ENCODE measurements at places on chromosomes 13 and 19.
A peak's percentile ranks its signal among the peaks of the same experiment; 100 is the strongest.

- DNase-seq = no peak
Measured at GRCh38 chr13:33862016-33862415, 44.1 kb downstream of the RFC3 start.

DNA sequence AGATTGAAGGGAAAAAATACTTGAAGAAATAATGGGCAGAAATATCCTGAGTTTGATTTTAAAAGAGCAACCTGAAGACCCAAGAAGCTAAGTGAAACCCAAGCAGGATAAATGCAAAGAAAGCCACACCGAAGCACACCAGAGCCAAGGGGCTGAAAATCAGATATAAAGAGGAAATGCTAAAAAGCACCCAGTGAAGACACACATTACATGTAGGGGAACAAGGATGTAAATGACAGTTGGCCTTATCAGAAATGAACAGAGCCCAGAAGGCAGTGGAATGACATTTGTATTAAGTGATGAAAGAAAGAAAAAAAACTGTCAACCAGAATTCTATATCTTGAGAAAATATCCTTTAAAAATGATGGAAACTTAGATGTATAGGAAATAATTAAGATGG, 139.1 kb downstream of the SLC7A1 start:
- no peak for DNase-seq

- DNase-seq = no peak
Measured at GRCh38 chr13:65609350-65609749, 1620.8 kb downstream of the PCDH9 start.

DNA sequence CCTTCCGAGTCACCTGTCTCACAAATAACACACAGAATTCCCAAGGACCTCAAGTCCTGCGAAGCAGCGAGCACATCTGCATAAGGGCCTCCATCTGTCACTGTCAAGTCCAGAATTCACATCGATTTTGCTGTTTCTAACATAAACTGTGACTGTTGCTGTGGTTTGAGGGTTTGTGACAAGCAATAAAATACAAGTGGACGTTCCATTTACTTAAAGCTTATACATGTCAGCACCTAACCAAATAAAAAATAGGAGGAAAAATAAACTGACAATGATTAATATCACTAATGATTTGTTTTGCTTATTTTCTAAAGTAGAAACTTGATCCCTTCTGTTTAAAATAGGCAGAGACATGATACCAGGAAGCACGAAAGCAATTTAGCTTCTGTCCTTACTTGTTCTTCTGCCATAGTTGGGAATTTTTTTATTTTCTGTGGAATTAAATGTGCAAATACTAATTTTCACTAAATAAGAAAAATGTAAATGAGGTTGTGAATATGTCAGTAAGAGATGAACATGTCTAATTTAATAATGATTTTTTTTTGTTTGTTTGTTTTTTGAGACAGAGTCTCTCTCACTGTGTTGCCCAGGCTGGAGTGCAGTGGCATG, 279.1 kb downstream of the FGF9 start:
- no peak for DNase-seq

DNA sequence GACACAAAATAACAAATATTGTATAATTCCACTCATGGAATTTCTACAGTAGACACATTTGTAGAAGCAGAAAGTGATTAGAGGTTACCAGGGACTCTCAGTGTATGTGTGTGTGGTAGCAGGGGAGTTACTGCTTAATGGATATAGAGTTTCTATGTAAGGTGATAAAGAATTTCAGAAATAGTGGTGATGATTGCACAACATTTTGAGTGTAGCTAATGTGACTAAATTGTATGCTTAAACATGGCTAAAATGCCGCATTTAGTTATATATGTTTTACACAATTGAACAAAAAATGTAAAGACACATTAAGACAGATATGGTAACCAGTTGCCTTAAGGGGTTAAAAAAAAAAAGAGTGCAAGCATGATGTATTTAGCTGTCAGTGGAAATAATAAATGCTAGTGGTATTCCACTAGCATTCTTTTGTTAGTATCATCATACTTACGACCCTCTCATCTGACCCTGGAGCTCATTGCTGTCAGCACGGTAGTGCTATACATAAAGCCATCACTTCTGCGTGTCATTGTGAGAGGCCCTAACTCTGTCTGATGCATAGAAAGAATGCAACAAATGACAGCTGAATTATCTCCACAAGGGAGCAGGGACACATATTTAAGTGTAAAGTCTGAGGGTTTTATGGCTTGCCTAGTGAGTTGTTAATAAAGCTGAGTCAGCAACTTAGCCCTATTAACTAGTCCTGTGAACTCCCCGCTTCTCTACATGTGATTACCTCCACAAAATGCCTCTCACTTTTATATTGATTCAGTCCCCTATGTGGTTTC, 134.1 kb upstream of the RXFP2 start:
- DNase-seq = no peak

GRCh38 chr13:100534147-100534843, 54.3 kb downstream of the GGACT start:
- no peak for DNase-seq

DNA sequence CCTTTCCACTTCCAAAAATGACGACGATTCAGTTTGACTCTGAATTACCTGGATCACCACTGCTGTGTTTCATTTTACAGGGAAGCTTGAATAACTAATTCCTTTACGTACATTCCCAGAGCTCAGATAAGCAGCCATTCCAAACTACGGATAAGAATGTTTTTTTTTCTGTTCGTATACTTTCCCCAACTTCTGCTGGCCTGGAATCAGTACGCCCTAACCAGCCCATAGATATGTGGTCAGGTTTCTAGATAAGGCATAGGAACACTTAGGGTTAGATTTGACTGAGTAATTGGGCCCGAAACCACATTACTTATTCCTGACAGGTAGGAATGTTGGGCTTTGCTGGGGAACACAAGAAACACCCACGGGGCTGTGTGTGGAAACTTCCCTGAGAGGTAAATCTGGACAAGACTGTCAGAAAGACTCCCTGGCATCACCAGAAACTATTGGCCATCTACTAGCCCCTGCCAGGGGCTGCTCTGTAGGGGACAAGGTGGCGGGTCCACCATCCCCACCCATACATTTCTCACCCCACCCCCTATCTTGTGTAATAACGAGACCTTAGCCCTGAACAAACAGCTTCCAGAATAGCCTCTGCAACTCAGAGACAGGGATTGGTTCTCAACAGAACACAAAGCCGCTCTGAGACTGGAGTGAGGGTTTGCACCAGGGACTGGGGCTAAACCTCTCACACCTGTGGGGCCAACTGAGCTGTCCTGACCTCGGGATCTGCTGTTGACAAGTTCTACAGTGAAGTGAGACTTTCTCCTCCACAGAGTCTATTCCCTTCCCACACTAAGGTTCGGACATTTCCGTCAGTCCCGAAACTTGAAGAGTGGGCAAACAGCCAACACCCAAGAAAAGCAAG, 15.6 kb downstream of the RHPN2 start:
- no peak for DNase-seq

DNA sequence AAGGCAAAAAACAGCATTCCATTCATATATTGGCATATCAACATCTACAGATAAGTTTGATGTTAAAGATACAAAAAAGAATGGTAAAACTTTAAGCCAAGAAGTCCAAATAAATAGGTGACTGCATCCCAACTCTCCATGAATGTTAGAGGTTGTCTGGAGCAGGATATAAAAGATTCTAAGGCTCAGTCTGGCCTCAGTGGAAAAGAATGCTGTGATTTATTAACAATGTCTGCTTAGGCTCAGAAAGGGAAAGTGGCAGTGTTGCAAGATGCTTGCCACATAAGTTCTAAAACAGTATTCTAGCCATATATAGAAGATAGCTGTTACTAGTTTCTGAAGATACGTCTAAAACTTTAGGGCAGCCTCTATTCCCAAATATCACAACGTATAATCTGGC, 179.8 kb upstream of the NBEA start:
- DNase-seq = no peak

GRCh38 chr19:8826371-8826770, 5.7 kb downstream of the ZNF558 start:
- no peak for DNase-seq

GRCh38 chr13:46354156-46355087, 32.6 kb downstream of the RUBCNL start:
- no peak for DNase-seq

DNA sequence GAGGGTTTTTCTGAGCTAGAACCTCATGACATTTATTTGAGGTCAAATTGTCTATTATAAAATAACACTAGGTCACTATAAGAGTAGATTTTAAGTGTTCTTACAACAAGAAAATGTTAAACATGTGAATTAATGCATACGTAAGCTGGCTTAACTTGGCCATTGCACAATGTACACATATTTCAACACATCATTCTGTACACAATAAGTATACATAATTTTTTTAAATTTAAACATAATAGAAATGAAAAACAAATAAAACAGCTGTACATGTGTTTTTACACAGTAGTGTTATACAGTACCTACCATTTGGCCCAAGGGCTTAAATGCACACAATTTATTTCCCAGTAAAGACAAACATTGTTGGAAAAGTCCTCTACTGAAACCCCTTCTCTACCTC, 269.9 kb downstream of the DACH1 start:
- no peak for DNase-seq

GRCh38 chr13:39536906-39537305, 66.1 kb downstream of the LHFPL6 start:
- no peak for DNase-seq

GRCh38 chr13:112951674-112952371, 17.2 kb upstream of the MCF2L start:
- DNase-seq = no peak

DNA sequence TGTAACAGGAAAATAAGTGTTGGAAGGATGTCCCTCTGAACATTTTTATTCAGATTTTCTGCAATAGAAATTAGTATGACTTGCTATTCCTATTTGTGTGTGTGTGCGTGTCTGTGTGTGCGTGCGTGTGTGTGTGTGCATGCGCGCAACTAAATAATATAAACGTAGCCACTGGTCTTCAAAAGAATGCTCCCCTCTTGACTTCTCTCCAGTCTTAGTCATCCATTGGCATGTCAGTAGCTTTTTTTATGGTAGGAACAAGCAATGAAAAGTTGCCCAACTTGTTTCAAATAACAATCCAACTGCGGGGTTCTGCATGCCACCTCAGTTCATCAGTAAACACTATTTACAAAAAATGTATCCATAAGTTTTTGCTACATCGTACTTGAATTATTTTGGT, 249.6 kb downstream of the GPC6 start:
- no peak for DNase-seq

GRCh38 chr13:98144801-98145350, 2.0 kb downstream of the FARP1 start:
- no peak for DNase-seq

- no peak for DNase-seq
Measured at GRCh38 chr13:101977475-101977874, 424.4 kb downstream of the FGF14 start.

- DNase-seq = no peak
Measured at GRCh38 chr13:44732503-44733098, 156.5 kb upstream of the TSC22D1 start.

GRCh38 chr19:15317392-15318071, 14.8 kb downstream of the BRD4 start:
- DNase-seq = no peak

GRCh38 chr19:32691952-32692726, 518 bp downstream of the NUDT19 start:
- peak; percentile 59 for DNase-seq

GRCh38 chr13:105087945-105088344, 1447.5 kb downstream of the EFNB2 start:
- no peak for DNase-seq

DNA sequence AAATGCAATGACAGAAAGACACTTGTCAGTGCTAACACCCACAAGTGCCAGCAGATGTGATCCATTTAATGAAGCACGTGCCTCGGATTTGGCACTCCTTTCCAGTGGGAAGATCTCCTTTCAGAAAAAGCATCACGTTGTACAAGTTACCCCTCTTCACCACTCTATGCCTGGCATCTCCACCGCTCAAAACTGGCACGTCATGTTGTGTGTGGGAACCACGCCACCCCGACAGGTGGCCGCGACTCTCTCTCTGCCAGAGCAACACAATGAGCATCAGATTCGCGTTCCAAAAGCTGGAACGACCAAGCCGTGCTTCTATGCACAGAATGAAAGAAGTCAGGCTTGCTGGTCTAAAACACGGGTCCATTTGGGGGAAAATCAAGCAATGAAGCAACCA, 24.3 kb downstream of the TMTC4 start:
- DNase-seq = no peak

DNA sequence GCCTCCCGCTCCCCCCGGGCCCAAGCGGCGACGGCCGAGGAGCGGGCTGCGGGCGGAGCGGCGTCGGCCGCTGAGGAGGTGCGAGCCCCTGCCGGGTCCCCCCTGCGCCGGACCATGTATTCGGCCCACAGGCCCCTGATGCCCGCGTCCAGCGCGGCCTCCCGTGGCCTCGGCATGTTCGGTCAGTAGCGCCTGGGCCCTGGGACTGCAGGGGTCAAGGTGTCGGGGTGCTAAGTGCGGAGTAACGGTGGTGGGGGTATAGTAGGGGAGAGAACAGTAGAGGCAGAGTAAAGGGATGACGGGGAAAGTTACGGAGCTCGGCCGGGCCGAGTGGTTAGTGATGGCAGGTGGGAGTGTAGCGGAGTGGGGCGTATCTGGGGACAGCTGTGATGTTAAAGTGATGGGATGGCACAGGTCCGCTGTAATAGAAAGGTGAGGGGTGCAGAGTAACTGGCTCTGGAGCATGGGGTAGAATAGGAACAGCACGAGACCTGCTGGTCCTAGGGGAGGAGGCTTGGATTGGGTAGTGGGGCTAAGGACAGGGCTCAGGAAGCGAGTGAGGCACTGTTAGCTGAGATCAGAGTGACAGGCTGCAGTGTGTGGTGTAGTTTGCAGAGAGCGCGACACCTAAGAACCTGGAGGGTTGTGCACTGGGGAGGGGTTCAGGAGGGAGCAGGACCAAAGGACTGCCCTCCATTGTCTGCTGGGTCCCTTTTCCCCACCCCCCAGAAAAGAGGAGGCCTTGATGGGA, 15.7 kb downstream of the CIC start:
- DNase-seq = no peak

- DNase-seq = peak; percentile 72
Measured at GRCh38 chr19:10105509-10106099, 558 bp upstream of the PPAN start.
